ENCODE measurements at places on chromosomes 6 and 20.

DNA sequence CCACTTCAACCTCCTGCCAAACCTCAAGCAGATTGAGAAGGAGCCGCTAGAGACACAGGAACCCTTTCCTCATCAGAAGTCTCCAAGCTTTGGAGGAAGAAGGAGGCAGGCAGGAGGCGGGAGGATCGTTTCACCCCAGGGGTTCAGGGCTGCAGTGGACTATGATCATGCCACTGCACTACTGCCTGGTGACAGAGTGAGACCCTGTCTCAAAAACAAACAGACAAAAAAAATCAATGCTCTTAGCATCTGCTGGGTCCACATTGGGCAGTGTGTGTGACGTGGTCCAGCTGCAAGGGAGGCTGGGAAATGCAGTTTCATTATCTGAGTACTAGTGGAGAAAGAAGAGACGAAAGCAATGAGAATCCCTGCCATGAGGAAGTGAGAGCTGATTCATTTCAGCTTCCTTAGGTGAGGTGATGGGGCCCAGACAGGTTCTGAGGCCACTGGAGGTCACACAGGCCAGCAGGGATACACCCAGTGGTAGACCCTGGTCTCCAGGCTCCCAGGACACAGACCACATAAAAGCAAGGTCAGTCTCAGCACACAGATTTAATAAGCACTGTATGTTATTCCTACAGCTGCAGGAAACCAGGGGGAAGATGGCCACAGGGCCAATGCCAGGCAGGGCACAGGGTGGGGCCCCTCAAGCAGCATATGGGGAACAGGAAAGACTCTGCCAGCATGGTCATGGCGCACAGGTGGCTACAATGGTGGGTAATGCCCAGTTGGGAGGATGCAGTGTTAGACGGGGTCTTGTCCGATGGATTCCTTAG lies 4.3 kb downstream of the GFRA4 start:
- no peak for DNase-seq

DNA sequence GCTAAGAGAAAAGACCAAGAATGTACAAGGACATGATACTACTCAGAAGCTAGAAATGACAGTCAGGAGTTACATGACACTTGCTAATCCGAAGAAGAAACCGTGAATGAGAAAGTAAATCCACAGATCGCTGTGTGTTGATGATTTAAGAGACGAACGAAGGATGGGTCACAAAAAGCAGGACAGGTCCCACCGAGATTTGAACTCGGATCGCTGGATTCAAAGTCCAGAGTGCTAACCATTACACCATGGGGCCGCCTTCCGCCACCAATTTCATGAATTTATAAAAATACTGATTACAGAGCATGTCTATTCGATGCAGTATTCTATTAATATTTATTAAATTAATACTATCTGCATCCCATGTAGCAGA lies 54.0 kb upstream of the BTN3A2 start:
- DNase-seq: peak; percentile 79

DNA sequence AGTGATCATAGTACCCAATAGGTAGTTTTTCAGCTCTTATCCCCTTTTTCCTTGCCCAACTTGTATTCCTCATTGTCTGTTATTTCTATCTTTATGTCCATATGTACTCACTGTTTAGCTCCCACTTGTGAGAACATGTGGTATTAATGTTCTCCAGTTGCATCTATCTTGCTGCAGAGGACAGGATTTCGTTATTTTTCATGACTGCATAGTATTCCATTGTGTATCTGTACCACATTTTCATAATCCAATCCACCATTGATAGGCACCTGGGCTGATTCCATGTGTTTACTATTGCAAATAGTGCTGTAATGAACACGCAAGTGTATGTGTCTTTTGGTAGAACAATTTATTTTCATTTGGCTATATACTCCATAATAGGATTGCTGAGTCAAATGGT lies 819.5 kb upstream of the ADGRB3 start:
- DNase-seq: no peak

DNA sequence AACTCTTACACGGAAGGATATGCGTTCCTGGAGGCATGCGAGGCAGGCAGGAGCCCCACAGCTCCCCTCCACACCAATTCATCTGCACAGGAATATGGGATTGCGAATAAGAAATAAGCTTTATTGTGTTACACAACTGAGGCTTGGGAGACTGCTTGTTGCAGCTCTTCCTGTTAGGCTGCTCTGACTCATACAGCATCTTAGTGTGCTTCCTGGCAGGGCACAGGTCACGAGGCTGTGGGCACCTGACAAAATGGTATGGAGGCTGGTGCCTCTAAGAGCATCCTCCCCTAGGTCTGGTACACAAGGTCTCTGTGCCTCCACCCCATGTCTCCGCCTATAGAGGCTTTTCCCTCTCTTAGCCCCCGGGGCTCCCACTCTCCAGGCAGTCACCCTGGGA lies 6.8 kb downstream of the SLC22A3 start:
- peak; percentile 92 for DNase-seq

DNA sequence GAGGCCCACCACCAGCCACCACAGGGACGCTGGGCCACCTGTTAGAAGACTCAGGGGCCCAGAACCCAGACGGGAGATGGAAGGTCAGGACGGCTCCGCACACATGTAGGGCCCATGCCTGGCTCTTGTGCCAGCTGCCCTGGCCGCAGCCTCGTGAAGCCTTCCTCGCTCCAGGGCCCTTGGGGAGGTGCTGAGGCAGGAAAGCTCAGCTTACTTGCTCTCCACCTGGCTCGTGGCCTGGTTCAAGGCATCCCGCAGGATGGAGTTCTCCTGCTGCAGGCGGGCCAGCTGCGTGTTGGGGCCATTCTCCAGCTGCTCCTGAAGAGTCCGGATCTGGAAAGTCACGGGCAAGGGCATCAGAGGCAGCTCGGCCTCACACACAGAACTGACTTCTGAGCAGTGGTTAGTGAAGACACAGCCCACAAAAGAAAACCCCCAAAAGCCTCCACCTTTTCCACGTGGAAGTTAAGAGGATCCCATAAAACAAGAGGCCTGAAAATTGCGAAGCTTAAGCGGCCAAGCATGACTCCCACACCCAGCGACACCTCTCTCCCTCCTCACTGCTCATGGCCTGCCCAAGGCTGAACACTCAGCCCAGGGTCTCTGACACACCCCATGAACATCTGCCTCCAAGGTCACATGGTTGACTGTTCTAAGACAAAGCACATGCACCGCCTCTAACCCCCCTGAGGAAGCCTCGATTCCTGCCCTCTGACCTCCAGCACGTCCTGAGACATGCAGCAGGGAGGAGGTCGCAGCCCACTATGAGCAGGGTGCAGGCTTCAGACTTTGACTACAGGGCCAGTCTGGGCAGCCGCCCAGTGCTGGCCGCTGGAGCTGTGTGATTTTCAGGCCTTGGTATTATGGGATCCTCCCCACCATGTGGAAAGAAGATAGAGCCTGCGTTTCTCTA lies 46.5 kb downstream of the RRBP1 start:
- peak; percentile 20 for DNase-seq

DNA sequence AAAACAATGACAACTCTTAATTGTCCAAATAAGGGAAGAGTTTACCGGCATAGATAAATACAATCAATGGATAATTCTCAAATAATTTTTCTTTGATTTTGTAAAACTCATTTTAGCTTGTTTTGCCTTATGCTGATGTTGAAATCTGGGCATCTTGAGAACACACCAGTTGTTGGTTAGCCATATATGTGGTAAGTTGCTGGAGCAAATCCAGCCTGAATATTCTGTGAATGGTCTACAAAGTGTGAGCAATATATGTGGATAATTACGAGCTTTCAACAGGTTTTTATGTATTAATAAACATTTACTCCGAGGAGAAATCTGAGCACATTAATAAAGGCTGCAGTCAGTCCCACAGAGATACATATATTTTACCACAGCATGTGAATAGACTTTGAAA lies 423.6 kb downstream of the BCKDHB start:
- no peak for DNase-seq
